ENCODE measurements at places on chromosomes 3 and 15. TPM values are rescaled to one million over a fixed set of nuclear protein-coding genes. Genes with fewer than 3 reads are reported as not detected.

GRCh38 chr15:71712182-71712581 is 98.2 kb upstream of the NR2E3 start:
- DNase-seq, result no peak

The SLC12A1 gene
- total RNA-seq, result not detected

DNA sequence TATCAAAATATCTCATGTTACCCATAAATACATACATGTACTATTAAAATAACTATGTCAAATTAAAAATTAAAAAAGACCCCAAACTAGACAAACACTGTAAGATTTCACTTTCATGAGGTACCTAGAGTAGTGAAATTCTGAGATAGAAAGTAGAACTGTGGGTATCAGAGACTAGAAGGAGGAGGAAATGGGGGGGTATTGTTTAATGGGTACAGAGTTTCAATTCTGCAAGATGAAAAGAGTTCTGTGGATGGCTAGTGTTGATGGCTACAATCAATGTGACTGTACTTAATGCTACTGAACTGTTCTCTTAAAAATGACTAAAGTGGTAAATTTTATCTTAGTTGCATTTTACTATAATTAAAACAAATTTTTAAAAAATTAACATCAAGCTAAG is 36.6 kb downstream of the RFX7 start:
- no peak for DNase-seq

DNA sequence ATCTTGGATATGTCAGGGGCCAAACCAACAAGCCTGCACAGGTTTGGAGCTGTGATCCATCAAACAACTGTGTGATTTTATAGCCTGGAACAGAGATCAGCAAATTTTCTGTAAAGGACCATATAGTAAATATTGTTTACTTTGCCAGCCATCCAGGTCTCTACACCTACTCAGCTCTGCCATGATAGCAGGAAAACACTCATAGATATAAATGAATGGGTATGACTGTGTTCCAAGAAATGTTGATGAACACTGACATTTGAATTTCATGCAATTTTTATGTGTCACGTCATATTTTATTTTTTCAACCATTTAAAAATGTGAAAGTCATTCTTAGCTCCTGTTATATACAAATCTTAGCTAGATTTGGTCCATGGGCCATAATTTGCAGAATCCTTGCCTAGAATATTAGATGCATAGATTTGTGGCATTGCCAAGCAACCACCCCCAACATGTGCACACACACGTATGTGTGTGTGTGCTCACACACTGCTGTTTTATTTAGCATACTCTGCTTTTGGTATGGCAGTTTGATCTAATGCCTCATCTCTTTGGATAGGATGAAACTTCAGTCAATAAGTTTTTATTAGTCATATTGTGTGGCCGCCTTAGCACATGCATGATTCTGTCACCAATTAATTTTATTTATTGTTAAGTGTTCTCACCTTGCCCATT is 6.4 kb downstream of the ATXN7 start:
- DNase-seq, result no peak

DNA sequence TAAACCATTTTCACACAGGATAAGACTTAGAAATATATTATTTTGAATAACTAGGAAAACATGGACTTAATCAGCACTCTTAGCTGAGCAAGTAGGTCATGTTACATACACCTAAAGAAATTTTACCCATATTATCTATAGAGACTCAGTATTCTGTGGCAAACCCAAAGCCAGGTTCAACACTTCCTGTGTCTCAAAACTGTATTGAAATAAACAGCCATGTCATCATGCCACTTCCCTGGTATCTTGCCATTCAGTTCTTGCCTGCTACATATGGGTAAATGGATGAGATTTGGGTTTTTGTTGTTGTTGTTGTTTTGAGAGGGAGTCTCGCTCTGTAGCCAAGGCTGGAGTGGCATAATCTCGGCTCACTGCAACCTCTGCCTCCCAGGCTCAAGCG is 141.5 kb upstream of the PLXND1 start:
- no peak for DNase-seq

The TERC gene
- 10.9 TPM for total RNA-seq

GRCh38 chr3:24480497-24480896 is 14.2 kb downstream of the THRB start:
- no peak for DNase-seq

- DNase-seq, result no peak
Observed at GRCh38 chr3:178097576-178097975, 438.7 kb upstream of the KCNMB2 start.

GRCh38 chr3:122298239-122298638 is 26.8 kb upstream of the CSTA start:
- DNase-seq, result no peak

GRCh38 chr3:129556890-129557547 is 14.0 kb downstream of the H1-8 start:
- DNase-seq, result no peak

- DNase-seq, result no peak
Observed at GRCh38 chr15:89026167-89026566, 62.1 kb upstream of the ABHD2 start.

The AADACL2 gene
- total RNA-seq, result not detected

GRCh38 chr3:127667119-127667681 is 5.6 kb upstream of the ABTB1 start:
- no peak for DNase-seq

DNA sequence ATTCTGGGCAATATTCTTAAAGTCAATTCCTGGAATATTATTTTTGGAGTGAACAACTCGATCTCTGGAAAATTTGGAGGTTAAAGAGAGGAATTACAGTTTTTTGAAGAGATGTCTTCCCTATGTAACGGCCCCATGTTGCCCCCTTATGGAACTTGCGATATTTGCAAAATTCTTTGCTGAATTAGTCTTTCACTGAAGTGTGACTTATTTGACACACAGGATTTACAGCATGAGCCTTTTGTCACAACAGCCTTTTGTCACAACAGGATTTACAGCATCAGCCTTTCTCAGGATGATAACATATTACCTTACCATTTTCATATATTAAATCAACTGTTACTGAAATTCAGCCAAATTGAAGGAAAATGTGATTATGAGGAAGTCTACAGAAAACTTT is 37.8 kb upstream of the SPTSSB start:
- no peak for DNase-seq

DNA sequence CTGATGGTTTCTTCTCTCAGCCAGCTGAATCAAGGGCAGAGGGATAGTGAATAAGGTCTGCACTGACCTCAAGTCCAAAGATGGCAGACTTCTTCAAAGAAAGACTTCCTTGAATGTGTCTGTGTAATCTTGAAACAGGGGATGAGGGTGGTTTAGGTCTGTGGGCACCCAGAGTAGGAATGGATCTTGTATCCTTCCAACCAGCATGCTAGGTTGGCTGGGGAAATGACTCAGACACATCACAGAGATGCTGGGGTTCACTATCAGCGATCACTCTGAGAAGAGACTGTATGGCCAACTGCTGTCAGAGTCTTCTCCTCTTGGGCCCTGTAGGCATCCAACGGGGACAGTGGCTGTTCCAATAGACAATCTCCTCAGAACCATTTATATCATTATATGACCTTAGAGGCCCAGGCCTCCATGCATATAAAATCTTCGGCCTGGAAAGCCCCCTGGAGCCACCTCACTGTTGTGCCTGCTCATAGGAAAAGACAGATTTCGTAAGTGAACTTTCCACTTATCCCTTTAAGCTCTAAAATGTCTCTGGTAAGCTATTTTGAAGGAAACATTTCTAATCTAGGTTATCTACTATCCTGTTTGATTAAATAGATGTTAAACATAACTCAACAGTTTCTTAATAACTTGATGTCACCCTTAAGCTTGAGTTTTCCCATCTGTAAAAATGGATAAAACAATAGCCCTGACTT is 58.5 kb downstream of the TIPARP start:
- no peak for DNase-seq

- no peak for DNase-seq
Observed at GRCh38 chr15:31457161-31457560, 130.5 kb downstream of the KLF13 start.

GRCh38 chr3:148450819-148451218 is 246.9 kb upstream of the AGTR1 start:
- no peak for DNase-seq

GRCh38 chr3:106570426-106570825 is 701.6 kb upstream of the CBLB start:
- no peak for DNase-seq

The ILDR1 gene
- total RNA-seq, result not detected

GRCh38 chr3:115380883-115381572 is 233.9 kb upstream of the ZBTB20 start:
- DNase-seq, result no peak

- no peak for DNase-seq
Observed at GRCh38 chr3:4977853-4978203, 1.4 kb upstream of the BHLHE40 start.

DNA sequence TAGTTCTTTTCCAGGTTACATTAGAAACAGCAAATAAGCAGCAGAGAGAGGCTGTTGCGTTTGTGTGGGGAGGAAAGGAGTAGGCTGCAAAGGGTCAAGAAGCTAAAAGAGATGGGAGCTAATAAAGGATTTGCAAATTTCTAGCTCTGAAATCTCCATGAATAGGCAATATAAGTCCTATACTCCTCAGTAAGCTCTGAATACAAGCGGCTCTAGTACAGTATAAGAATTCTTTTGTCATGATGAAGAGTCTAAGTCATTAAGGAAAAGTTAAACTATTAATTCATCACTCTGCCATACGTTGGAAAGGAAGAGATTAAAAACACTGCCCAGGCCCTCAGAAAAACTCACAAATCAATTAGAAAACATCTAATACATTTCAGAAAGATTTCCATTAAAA is 59.3 kb downstream of the CEP152 start:
- DNase-seq, result no peak

- DNase-seq, result no peak
Observed at GRCh38 chr3:15015456-15015855, 49.7 kb downstream of the MRPS25 start.

Measured in activated naive CD8-positive, alpha-beta T cell treated with anti-CD3 and anti-CD28 coated beads, Interleukin-2, amount 10 ng/mL, durations not matched to agents 7 days and 5 days (primary cell).